ENCODE measurements at places on chromosomes 12 and 14.

DNA sequence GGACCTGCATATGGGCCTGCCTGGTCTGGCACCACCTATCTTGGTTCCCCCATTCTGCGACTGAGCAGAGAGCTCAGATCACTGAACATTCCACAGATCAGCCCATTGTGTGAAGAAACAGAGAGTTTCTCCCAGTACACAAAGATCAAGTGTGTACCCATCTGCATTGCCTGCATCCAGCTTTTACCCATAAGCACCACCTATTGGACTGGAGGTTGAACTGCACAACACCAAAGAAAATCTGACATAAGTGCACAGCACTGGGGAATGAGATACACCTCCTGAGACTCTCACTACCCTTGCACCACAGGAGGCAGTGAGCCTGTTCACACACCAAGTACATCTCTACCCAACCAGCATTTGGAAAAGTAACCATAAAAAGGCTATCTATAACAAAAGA lies 362.6 kb upstream of the CLEC14A start:
- no peak for DNase-seq

DNA sequence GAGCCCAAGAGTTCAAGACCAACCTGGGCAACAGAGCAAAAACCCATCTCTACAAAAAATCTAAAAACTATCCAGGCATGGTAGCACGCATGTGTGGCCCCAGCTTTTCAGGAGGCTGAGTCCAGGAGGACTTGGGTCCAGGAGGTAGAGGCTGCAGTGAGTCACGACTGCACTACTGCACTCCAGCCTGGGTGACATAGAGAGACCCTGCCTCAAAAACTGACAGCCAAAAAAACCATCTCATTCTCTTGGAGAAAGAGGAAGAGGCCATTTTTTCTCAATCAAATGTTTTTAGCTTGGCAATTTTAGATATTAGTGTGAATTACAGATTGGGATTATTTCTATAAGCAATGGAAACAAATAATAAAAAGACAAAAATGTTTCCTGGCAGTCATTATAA lies 38.2 kb downstream of the ZFC3H1 start:
- DNase-seq, result no peak

DNA sequence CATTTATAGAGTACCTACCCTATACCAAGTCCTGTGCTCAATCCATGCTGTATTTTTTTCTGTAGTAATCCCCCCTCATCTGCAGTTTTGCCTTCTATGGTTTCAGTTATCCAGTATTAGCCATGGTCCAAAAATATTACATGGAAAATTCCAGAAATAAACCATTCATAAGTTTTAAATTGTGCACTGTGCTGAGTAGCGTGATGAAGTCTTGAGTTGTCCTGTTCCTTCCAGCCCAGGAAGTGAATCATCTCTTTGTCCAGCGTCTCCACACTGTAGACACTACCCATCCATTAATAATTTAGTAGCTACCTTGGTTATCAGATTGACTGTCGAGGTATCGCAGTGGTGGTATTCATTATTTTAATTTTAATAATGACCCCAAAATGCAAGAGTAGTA lies 54.2 kb downstream of the SUDS3 start:
- no peak for DNase-seq

DNA sequence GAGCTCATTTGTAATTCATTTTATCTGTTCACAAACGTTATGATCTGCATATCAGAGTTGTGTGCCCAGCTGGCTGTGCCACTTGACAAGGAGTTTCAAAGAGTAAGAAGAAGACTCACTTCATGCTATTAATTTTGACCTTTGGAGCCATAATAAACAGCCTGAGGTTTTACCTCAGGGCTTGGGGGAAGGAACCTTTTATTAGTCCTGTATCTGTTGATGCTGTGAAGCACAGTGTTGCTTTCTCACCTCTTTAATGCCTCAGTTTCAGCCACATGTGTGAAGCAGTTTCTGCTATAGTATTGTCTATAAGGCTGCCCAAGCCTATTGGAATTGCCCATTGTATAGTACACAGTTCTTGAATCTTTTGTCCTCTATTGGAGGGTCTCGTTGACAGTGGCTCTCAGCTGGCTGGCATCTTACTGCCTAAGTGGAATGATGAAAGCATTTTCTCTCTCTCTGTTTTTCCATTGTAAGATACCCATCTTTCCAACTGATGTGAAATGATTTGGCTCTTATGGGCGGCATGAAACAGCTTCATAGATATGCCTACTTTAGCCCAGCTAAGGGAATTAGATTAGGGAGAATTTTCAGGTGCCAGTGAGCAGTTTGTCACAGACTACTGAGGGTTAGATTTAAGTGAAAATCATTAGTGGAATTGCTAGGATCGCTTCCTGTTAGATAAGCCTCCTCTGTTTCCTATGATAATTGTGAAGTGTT lies 34.7 kb downstream of the GPATCH2L start:
- DNase-seq, result no peak

DNA sequence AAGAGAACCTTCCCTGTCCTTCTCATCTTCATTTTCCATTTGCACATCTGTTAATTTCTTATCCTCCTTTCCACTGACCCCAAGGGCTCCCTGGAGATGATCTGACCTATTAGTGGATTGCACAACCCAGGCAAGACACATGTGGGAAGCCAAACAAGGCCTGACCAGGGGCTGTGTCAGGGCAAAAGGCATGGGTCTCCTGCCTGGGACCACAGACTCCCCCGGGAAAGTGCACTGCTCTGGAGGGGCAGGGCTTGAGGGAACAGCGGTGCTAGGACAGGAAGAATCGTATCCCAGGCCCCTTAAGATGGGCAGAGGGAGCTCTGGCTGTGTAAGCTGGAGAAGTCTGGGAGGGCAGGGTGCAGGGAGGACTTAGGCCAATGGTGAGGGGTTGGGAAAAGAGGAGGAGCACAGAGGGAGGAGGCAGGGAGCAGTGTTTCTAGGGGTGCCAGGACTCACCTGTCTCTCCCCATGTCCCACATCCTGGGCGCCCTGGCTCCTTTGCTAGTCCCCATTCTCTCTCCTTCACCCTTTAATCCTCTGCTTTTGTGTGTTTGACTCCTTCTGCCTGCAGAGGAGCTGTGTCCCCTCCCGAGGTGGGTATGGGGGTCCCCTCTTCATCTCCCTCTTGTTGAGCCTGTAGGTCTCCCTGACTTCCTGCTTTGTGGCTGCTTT lies 25.3 kb downstream of the PLEKHG3 start:
- DNase-seq, result no peak
